Stimulated activated CD4-positive, alpha-beta T cell treated with anti-CD3 and anti-CD28 coated beads, TNF-alpha, amount 100 ng/mL, for 48 hours (primary cell): ENCODE measurements at places on chromosomes 13 and 19.

DNA sequence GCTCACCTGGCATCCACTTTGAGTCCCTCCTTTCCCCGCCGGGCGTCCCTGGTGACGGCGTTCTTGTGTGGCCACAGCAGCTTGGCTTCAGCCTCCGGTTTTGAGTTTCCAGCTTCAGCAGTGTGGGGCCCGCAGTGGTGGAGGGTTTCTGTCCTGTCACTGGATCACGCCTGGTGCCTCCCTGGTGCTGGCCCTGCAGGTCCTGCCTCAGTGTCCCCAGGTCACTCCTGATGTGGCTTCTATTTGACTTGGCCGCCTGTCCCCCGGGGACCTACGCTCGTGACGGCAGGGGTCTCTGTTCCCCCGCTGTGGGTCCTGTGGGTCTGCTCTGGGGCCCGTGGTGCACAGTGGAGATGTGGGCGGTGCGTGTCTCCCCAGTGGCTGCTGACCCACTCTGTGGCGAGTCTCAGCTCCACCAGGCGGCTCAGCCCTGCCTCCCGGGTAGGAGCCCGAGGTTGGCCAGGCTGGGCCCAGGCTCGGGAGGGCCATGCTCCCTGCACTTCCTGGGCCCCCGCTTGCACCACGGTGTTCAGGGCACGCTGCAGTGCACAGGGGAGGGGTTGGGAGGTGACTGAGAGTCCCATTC is 1.9 kb downstream of the ATP4B start:
- no peak for DNase-seq

- no peak for DNase-seq
Observed at GRCh38 chr19:49362048-49362928, at the start of gene TEAD2. Gene TEAD2, minus strand, starts transcription at chr19:49362416. Its CDS starts 2,341 bp downstream, at chr19:49360075.

DNA sequence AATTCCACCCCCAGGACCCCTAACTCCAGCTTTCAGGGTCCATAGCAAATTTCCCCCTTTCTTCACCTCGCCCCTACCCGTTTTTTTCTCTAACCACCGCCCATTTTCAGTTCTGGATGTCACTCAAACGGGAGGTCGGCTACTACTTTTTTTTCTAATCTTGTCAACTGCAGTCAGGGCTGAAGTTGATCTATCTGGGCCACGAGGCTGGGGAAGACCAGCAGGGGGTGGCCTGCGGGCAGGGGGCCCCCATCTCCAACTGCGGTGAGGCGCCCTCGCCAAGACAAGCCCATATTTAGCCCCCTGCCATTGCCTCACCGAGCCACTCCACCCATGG is 748 bp downstream of the LHFPL6 start:
- no peak for DNase-seq

GRCh38 chr13:72199640-72200039 is 332.6 kb upstream of the DACH1 start:
- no peak for DNase-seq

GRCh38 chr13:66576381-66576780 is 653.8 kb downstream of the PCDH9 start:
- DNase-seq: no peak

- no peak for DNase-seq
Observed at GRCh38 chr13:68030152-68030809, 800.1 kb upstream of the PCDH9 start.

DNA sequence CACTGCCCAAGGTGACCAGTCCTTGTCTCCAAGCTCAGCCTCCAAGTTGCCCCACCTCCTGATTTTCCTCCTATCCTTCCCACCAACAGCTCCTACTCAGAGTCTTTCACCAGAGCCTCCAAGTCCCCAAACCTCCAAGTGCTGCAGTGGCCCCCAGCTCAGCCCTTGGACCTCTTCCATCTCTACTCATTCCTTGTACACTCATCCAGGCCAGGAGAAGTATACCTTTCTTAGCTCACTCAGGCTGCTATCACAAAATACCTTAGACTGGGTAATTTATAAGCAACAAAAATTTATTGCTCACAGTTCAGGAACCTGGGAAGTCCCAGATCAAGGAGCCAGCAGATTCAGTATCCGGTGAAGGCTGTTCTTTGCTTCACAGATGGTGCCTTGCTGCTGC is 11.3 kb downstream of the ATP7B start:
- no peak for DNase-seq

- DNase-seq: no peak
Observed at GRCh38 chr13:34805347-34805746, 136.7 kb upstream of the NBEA start.

- no peak for DNase-seq
Observed at GRCh38 chr13:70829748-70830147, 721.5 kb upstream of the KLHL1 start.

- DNase-seq: no peak
Observed at GRCh38 chr19:38288123-38288855, 15.8 kb upstream of the C19orf33 start.

DNA sequence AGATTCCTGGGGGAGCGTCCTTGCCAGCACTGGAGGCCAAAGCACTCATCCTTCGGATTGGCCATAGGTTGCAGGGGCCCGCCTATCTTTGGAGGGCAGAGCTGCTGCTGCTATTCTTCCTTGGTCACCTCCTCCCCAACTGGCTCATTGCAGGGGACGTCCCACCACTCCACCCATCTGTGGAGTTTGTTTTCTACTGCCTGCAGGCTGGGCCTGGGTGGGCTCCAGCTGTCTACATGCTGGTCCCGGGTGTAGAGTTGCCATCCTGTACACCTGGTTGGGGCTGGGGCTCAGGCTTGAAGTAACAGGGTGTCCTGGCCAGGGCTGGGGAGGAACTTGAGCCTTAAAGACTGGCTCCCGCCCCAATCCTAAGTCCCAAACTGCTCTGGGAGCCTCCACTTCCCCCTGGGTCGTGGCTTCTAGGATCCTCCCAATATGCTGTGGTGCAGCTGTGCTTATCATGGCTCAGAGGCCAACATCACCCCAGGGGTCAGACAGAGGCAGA is 2.1 kb downstream of the RNF225 start:
- DNase-seq: no peak

DNA sequence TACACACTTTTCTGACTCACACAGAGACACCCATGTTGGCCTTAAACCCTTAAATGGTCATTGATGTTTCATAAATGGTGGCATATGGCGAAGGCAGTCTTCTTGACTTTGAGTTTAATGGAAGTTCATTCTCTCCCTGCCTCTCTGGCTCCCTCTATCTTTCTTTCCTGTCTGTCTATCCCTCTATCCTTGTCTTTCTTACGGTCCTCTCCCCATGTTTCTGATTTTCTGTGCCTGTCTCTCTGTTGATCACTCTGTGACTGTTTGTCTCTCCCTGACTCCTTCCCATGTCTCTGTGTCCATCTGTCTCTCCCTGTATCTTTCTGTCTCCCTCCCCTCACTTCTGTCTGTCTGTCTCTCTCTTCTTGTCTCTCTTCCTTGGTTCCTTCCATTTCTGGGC is 43.2 kb upstream of the SHKBP1 start:
- DNase-seq: no peak

DNA sequence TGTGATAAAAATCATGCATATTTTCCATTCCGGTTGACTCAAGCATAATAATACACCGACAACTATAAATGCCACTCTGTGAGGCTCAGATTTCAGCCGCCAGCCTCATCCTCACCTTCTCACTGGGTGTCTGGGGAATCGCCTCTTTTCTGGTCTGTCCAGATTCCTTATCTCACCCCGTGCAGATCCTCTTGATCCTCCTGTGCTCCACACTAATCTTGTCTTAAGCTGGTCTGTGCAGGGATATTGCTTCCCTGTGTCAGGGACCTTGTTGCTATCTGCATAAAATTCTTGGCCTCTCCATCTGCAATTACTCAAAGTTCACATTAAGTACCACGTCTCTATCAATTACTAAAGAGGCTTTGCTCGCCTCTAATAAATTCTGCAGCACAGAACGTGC is 116.6 kb upstream of the SPACA7 start:
- no peak for DNase-seq

DNA sequence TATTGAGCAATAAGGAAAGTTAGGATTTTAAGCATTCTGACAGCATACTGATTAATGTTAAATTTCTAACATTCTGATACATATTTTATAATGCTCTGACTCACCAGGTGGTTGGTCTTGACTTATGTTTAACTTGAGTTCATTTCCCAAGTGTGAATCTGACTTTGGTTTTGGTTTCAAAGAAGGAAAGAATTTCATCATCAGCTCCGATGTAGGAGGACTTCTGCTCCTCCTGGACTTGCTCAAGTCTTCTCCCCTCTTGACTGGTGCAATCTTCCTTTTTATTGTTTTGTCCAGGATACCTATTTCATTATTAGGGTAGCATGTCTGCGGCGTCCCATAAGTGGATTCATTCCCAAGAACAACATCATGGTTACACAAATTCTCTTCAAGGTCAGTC is 141.3 kb downstream of the RNF17 start:
- no peak for DNase-seq

GRCh38 chr19:3098141-3098514 is 4.0 kb downstream of the GNA11 start:
- no peak for DNase-seq

GRCh38 chr13:71851498-71852409 is 15.2 kb downstream of the DACH1 start:
- DNase-seq: no peak

DNA sequence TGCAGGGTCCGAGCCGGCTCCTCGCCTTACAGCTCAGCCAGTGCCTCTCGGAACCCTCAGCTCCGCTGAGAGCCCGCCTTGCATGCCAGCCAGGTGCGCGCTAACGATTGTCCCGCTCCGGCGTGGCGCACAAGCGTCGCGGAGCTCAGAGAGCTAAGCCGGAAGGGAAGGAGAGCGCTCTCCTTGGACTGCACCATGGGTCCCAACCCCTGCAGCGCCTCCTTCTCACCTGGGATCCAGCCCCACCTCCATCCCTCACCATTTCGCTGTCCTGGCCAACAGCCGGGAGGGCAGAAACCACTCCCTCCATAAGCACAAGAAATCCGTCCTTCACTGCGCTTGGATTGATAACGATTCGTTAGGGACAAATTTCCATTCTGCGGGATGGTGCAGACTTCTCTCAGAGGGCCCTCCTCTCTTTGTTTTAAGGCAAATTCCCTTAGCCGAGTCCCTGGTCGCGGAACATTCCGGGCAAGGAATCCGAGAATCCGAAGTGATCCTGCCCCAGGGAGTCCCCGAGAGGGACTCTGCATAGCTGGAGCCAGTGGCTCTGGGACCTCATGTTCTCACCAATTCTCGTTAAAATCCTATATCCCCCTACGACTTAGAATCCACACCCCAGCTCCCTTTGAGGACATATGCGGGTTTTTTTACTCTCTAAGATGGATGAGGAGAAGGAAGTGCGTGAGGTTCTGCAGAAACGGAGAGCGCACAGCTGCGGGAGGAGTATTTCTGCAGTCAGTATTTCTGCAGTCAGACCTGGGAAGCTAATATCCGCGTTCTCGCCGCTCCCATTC is 2.8 kb downstream of the GSX1 start:
- no peak for DNase-seq

GRCh38 chr13:48037346-48038173 is at the start of gene NUDT15:
Gene NUDT15, plus strand, starts transcription at chr13:48037726. Its CDS starts 21 bp downstream, at chr13:48037747.
- peak; percentile 89 for DNase-seq

- DNase-seq: no peak
Observed at GRCh38 chr13:66795636-66796035, 434.5 kb downstream of the PCDH9 start.

GRCh38 chr13:94268661-94269060 is 210.8 kb downstream of the DCT start:
- DNase-seq: no peak

GRCh38 chr13:73336773-73337172 is 278.0 kb downstream of the KLF5 start:
- no peak for DNase-seq

- no peak for DNase-seq
Observed at GRCh38 chr13:84443463-84443862, 561.2 kb upstream of the SLITRK1 start.

- no peak for DNase-seq
Observed at GRCh38 chr13:40146063-40146462, 490.6 kb downstream of the COG6 start.

GRCh38 chr19:54461210-54461609 is 2.4 kb downstream of the LENG9 start:
- DNase-seq: no peak

GRCh38 chr19:14094854-14095253 is 4.3 kb upstream of the SAMD1 start:
- DNase-seq: no peak

DNA sequence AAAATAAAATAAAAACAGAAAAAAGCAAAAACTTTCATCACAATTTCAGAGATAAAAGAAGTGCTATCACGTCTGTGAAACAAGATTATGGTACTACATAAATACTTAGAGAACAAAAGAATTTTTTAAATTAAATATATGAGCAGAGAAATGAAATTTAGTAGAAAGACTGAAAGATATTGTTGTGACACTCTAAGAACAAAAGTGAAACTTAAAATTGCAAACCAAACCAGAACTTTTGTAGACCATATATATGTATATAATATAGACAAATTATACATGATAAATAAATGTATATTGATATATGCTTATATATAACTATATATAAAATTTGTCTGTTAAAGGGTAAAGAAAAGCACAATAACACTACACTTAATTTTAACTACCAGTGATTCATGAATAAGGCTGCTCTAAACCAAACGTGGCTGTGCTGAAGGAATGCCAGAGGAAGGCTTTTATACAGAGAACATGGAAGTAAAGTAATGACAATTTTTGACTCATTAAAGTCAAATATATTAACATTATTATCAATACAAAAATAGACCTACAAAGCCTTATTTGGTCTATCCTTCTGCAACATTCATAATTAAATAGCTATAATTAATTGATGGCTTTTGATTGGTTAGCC is 1516.7 kb upstream of the PCDH20 start:
- DNase-seq: no peak

DNA sequence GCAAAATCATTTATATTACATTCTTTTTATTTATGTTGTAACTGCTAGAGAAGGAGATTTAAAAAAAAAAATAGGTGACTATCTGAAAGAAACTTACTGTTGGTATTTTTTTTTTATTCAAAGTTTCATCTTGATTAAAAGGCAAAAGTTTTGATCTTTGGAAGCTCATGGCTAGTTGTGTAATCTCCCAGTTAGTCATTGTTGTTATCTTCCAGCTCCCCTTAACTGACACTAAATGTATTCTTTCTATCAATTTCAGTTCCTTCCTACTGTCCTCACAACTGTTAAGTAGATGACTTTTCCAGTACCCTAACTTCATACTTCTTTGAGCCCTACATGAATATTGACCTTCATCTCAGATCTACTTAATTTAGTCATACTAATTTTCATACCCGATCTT is 71.1 kb downstream of the PIBF1 start:
- DNase-seq: no peak

GRCh38 chr13:48302871-48303358 is 636 bp upstream of the RB1 start:
- no peak for DNase-seq

GRCh38 chr13:109154966-109155761 is 525.8 kb downstream of the MYO16 start:
- no peak for DNase-seq
